ENCODE measurements at places on chromosomes 5 and 9. TPM values are rescaled to one million over a fixed set of nuclear protein-coding genes. Genes with fewer than 3 reads are reported as not detected.

DNA sequence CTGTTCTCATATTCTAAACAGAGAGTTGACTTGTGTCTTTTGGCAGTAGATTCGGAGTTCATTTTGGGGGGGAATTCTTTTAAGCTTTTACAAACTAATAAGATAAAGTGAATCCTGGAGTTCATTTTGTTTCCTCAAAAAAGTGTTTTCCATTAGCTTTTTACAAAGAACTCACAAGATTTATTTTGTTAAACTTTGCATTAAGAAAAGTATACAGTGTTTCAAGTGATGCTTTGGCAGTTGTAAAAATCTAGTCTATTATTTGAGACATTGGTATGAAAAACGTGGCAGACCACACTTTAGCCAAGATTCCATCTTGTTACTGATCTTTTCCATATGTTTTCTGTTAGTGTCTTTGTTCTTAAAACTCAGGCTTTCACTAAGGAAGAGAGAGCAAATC is 1.2 kb upstream of the OMD start:
- DNase-seq: no peak
- no peak overlapping the region for H3K27ac ChIP-seq
- no peaks in the 10 kb centered on the region for H3K4me1 ChIP-seq
- no peaks in the 10 kb centered on the region for H3K36me3 ChIP-seq
- no peak overlapping the region for H3K4me3 ChIP-seq

DNA sequence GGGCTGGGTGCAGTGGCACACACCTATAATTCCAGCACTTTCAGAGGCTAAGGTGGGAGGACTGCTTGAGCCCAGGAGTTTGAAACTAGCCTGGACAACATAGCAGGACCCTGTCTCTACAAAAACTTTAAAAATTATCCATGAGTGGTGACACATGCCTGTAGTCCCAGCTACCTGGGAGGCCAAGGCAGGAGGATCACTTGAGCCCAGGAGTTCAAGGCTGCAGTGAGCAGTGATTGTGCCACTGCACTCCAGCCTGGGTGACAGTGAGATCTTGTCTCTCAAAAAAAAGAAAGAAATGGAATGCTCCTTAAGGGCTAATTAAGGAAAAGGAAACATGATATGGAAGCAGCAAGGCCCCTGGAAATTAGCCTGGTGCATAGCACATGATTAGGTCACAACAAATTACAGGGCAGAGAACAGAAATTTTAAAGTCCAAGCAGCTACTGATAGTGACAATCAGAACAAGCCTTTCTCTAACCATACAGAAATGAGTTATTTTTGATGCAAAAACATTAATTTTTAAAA is 19.5 kb downstream of the ANKH start:
- no peak for DNase-seq
- no peaks in the 10 kb centered on the region for H3K27me3 ChIP-seq
- no peak overlapping the region for H3K4me3 ChIP-seq
- H3K4me1 ChIP-seq: peaks cover 14% of the 10 kb centered on the region
- no peak overlapping the region for H3K27ac ChIP-seq
- peaks cover 5% of the 10 kb centered on the region for H3K36me3 ChIP-seq

DNA sequence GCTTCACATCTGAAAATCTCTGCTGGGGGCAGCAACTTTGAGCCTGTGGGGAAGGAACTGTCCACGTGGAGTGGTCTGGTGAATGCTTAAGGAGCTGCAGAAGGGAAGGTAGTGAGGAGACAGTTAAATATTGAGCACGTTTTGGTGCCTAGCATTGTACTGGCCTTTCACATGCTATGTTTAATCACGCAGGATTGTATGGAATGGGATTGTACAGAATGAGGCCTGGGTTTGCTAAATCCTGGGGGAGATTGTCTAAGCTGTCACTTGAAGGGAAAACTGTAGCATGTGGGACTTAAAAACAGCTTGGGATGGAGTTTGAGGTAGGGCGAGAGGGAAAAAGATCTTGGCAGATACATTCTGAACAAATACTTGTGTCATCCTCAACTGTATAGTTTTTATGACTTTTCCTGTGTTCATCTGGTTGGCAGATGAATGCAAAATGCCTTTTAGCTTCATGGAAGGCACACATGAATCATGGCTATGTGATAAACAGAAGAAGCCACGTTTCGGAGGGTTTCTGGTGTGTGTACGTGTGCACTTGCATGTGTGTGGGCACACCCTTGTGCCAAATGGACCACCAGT is 106.6 kb downstream of the TMC1 start:
- no peak overlapping the region for H3K4me3 ChIP-seq
- DNase-seq: no peak
- H3K4me1 ChIP-seq: no peaks in the 10 kb centered on the region
- H3K27me3 ChIP-seq: peaks cover 6% of the 10 kb centered on the region
- no peaks in the 10 kb centered on the region for H3K36me3 ChIP-seq

GRCh38 chr5:50744776-50745175 is 78.3 kb downstream of the PARP8 start:
- H3K4me3 ChIP-seq: peak overlapping the region; percentile 70
- H3K4me1 ChIP-seq: peaks cover 57% of the 10 kb centered on the region
- no peak for DNase-seq
- no peaks in the 10 kb centered on the region for H3K36me3 ChIP-seq

GRCh38 chr5:88203981-88204750 is 64.5 kb downstream of the TMEM161B start:
- no peak overlapping the region for H3K4me3 ChIP-seq
- peaks cover 42% of the 10 kb centered on the region for H3K36me3 ChIP-seq
- no peaks in the 10 kb centered on the region for H3K27me3 ChIP-seq
- peak; percentile 14 for DNase-seq
- no peak overlapping the region for H3K27ac ChIP-seq

DNA sequence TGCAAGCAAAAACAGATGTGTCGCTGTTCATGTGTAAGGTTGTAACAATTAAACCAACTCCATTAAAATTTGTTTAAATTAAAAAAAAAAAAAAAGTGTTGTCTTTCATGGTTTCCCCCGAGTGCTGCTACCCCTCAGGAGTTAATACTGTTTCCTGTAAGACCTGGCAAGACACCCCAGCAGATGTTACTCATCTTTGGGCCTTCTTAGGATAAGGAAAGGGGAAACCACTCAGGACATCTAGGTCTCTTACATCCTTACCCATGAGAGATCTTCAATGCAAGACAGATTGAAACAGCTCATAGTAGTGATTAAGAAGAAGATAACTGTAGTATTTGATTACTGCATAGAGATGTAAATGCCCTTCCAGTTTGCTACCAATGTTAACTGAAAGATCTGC is 33.5 kb upstream of the F2R start:
- DNase-seq: no peak
- H3K27ac ChIP-seq: no peak overlapping the region
- H3K36me3 ChIP-seq: peaks cover 40% of the 10 kb centered on the region
- no peak overlapping the region for H3K4me3 ChIP-seq

ZNF618 gene
- 0.10 TPM for total RNA-seq

NR4A3 gene
- total RNA-seq: 4.2 TPM

All from activated naive CD4-positive, alpha-beta T cell treated with anti-CD3 and anti-CD28 coated beads for 36 hours (primary cell).